Stimulated activated CD4-positive, alpha-beta T cell treated with anti-CD3 and anti-CD28 coated beads, Interleukin-1b, Interleukin-23, amount 100 ng/mL, for 24 hours (primary cell): ENCODE measurements at places on chromosomes 3 and 15.
A peak's percentile ranks its signal among the peaks of the same experiment; 100 is the strongest.

DNA sequence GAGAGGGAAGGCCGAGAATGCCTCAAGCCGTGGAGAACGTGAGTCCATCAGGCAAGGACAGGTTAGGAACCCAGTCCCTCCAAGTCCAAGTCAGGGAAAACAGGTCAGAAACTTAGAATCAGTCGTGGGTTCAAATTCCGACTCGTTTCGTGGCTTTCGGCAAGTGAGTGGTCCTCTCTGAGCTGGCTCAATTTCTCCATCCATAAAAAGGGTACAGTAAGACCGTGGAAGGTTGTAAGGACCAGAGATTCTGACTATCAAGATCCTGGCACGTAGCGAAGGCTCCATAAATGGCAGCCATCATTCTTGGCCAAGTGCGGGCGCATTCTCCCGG, 604 bp upstream of the MED12L start:
- no peak for DNase-seq

DNA sequence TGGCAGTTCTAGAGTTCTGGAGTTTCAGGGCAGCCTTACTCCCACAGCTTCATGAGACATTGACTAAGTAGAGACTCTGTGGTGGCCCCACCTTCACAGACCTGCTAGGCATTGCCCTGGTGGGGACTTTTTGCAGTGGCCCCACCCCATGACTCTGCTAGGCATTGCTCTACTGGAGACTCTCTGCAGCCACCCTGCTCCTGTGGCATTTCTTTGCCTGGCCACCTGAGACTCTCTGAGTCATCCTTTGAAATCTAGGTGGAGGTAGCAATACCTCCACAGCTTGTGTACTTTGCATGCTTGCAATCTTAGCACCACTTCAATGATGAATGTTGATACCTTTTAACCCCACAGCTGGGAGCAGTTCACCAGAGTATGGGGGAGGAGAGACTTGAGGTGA, 40.6 kb upstream of the DHX36 start:
- DNase-seq: no peak

DNA sequence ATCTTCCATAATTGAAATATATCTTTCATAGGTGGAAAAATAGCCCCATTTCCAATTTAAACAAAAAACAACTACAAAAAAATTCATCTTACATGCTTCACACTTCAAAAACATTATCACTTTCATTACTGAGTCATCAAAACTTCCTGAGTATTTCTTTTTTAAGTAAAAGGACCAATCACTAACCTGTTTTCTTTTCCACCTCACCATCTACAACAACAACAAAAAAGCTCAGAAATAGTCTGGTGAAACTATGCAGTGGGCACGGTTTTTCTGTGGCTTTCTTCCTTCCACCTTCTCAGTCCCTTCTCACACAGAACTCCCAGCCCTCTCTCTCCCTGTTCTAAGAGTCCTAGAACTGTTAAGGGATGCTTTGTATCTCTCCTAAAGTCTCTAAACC, 20.3 kb upstream of the TNIK start:
- no peak for DNase-seq

GRCh38 chr15:40217166-40217824, 21.6 kb upstream of the PAK6 start:
- peak; percentile 19 for DNase-seq

GRCh38 chr3:134526319-134526718, 40.5 kb downstream of the CEP63 start:
- DNase-seq: no peak

- no peak for DNase-seq
Observed at GRCh38 chr3:185927501-185928200, 10.2 kb downstream of the TRA2B start.

DNA sequence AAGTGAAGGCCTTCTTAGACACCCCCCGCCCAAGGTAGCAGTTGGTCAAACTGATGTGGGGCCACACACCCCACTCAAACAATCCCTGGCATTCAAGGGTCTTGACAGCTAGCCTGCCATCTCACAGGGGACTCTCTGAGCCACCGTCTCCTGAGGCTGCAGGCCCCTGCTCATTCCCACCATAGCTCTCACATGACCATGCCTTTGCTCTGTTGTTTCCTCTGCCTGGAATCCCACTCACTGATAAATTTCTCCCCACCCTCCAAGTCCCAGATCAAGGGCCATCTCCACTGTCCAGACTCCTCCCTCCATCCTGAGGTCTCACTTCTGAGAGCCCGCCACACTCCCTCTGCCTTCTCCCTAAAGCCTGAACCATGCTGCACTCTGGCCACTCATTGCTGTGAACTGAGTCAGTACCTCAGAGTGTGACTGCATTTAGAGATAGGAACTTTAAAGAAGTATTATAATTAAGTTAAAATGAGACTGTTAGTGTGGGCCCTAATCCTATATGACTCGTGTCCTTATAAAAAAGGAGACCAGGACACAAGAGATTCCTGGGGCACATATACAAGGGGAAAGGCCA, 10.0 kb downstream of the WNT7A start:
- DNase-seq: no peak

GRCh38 chr3:18049096-18049495, 306.7 kb upstream of the TBC1D5 start:
- DNase-seq: no peak

GRCh38 chr3:94990952-94991705, 928.3 kb downstream of the NSUN3 start:
- DNase-seq: no peak

DNA sequence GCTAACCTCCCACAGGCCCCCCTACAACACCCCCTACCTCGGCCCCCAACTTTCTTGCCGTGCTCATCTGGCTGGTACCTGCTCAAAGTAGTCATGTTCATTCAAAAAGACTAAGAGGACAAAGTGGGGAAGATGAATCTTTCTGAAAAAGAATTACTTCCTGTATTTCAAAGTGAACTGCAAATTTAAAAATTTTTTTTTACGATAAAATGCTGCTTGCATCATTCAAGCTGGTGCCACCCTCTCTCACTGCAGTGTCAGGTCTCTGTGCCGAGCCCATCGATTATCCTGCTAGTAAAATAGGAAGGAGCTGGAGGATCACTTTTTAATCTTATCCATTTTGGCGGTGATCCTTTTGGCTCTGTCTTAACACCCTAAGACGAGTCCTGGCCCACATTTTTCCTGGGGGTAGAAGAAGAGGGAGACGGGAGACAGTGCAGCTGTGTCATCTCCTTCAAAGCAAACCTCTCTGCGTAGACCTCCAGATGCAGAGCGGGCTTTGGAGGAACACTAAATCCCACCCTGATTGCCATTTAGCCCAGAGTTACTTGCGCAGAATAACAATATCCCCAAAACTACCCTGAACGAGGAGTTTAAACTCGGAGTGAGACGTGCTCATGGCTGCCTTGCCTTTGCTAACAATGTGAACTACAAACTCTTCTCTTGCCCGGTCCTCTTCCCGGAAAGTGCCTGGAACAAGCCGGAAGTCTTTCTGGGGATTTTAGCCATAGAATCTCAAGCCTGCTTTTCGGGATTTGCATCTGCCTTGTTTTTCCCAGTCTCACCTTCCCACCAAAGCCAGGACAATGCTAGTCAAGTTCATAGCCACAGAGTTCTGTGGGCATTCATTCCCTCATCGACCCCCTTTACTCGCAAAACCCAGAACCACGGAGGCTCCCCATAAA, 66.2 kb upstream of the CGNL1 start:
- DNase-seq: no peak

GRCh38 chr3:158658889-158659288, 13.6 kb downstream of the LXN start:
- DNase-seq: no peak

GRCh38 chr15:71114887-71115566, at the start of gene THSD4:
Gene THSD4, plus strand, starts transcription at chr15:71115471.
- no peak for DNase-seq

GRCh38 chr15:85642693-85643066, 152.0 kb downstream of the KLHL25 start:
- no peak for DNase-seq
